ENCODE measurements at places on chromosomes 6 and 20. TPM values are rescaled to one million over a fixed set of nuclear protein-coding genes. Genes with fewer than 3 reads are reported as not detected.

SIRPB2 gene
- total RNA-seq = 33.5 TPM

EYS gene
- total RNA-seq = 0.17 TPM

PKIB gene
- total RNA-seq = 1.5 TPM

HUS1B gene
- total RNA-seq = 5.5 TPM

POPDC3 gene
- 0.68 TPM for total RNA-seq

DEFB124 gene
- not detected for total RNA-seq

ZC3H12D gene
- 1.8 TPM for total RNA-seq

ECT2L gene
- total RNA-seq = not detected

DOK5 gene
- 2.6 TPM for total RNA-seq

NKAPL gene
- 1.5 TPM for total RNA-seq

RNF146 gene
- 118 TPM for total RNA-seq

NNAT gene
- total RNA-seq = 44.3 TPM

HCK gene
- 33.5 TPM for total RNA-seq

UBD gene
- total RNA-seq = not detected

ANKS1A gene
- 17.8 TPM for total RNA-seq

COL21A1 gene
- total RNA-seq = 1.1 TPM

ZFAND3 gene
- 50.0 TPM for total RNA-seq

TREM1 gene
- 9.5 TPM for total RNA-seq

FABP7 gene
- not detected for total RNA-seq

TBXT gene
- not detected for total RNA-seq

BTNL2 gene
- total RNA-seq = not detected

EFCAB8 gene
- 0.19 TPM for total RNA-seq

UNC5CL gene
- total RNA-seq = 1.7 TPM

SMAP1 gene
- total RNA-seq = 33.3 TPM

UST gene
- total RNA-seq = 26.2 TPM

PXT1 gene
- not detected for total RNA-seq

ARMH2 gene
- not detected for total RNA-seq

HSPA1A gene
- 210 TPM for total RNA-seq

SYCP2 gene
- total RNA-seq = 3.7 TPM

EPM2A gene
- 30.7 TPM for total RNA-seq

TBX18 gene
- 34.4 TPM for total RNA-seq
